ENCODE measurements at places on chromosomes 5 and 9. TPM values are rescaled to one million over a fixed set of nuclear protein-coding genes. Genes with fewer than 3 reads are reported as not detected.

Gene GPR21
- not detected for total RNA-seq

Gene HDHD3
- total RNA-seq = 21.0 TPM

Gene SLC6A7
- total RNA-seq = not detected

Gene EIF4E1B
- total RNA-seq = not detected

Gene TSSK1B
- not detected for total RNA-seq

Gene TLR4
- total RNA-seq = 0.34 TPM

Gene FAM151B
- 1.8 TPM for total RNA-seq

Gene DIRAS2
- total RNA-seq = not detected

Gene GARIN3
- total RNA-seq = not detected

Gene NACC2
- total RNA-seq = 28.7 TPM

Gene PCDHB3
- total RNA-seq = 0.02 TPM

Gene SMAD5
- total RNA-seq = 19.2 TPM

Gene NUDT12
- 1.9 TPM for total RNA-seq

Gene ZFP62
- 9.4 TPM for total RNA-seq

Gene CNTLN
- total RNA-seq = 6.1 TPM

Gene WHRN
- total RNA-seq = 5.1 TPM

Gene KIF12
- 2.0 TPM for total RNA-seq

Gene LIX1
- total RNA-seq = not detected

Gene RUFY1
- total RNA-seq = 29.0 TPM

Gene CXXC5
- total RNA-seq = 26.5 TPM

Measured in A549 treated with CpdA at 1 μM for 4 hours (cell line).